CD4-positive, alpha-beta T cell treated with Interleukin-2 at 100 ng/mL for 4 hours (primary cell): ENCODE measurements at places on chromosomes 12 and 14.

- peak; percentile 60 for DNase-seq
These were observed 2.9 kb downstream of the NEK9 start for GRCh38 chr14:75123991-75124390.

GRCh38 chr12:18864900-18865561 is 127.1 kb downstream of the CAPZA3 start:
- DNase-seq, result no peak

DNA sequence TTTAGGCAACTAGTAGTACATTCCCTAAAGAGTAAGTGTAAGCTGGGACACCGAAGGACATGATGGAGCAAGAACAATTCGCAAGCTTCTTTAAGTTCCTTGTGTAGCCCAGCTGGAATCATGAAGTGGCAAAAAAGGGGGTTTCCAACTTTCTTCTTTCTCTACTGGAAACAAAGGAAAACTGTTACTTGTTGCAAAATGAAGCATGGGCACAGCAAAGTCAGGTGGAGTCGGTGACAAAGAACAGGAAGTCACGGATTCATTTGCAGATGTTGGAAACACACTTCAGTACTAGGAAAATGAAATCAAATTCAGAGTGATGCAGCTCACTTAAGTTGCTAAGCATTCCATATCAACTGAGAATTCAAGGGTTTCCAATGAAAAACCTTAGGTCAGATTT is 706.9 kb upstream of the STXBP6 start:
- DNase-seq, result no peak

DNA sequence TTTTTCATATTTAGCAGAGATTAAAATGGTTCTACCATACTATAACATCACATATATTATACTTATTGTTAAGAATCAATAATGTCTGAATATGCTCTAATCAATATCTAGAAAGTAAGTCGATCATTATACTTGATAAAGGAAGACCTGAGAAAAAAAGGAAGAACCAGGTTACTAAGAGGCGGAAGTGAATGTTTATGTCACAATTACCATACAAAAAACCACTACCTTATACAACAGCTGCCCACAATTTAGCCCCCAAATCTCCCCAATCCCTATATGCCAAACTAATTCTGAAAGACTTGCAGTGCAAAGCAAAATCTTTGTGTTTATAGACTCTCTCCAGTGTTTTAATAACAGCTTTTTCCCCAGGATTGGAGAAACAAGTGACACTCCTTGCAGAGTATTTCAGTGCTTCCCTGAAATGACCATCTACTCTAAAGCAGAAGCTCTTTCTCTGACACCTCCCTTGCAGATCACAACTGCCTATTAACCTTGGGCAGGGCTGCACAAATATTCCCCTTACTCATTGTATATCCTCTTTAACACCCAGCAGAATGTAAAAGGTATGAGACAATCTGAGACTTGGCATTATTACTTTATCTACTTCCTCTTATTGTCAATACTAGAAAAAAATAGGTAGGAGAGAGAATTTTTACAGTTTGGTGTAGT is 12.7 kb upstream of the SLC2A3 start:
- no peak for DNase-seq

GRCh38 chr14:39593377-39593776 is 161.1 kb upstream of the FBXO33 start:
- DNase-seq, result no peak

GRCh38 chr14:61088081-61088480 is 107.0 kb downstream of the SLC38A6 start:
- no peak for DNase-seq

GRCh38 chr14:72178517-72178916 is 246.3 kb downstream of the RGS6 start:
- no peak for DNase-seq
